Daoy (cell line): ENCODE measurements at places on chromosomes 13 and 19. TPM values are rescaled to one million over a fixed set of nuclear protein-coding genes. Genes with fewer than 3 reads are reported as not detected.
A peak's percentile ranks its signal among the peaks of the same experiment; 100 is the strongest.

DNA sequence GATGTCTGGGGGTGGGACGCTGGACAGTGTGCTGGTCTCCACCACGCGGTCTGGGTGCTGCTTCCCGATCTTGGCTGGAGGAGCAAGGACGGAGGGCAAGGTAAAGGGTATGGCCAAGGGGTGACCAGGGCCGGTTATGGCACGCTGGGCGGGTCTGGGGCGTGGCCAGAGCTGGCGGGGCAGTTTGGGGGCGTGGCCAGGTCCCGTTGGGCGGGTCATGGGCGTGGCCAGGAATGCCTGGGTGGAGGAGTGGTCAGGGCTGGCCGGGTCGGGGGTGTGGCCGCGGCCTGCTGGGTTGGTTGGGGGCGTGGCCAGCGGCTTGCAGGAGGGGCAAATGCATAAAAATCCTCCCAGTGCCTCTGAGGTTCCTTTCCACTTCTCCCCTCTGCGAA, 19.2 kb downstream of the GPX4 start:
- DNase-seq, result peak; percentile 88

GRCh38 chr19:31096062-31096830, 253.0 kb downstream of the TSHZ3 start:
- DNase-seq, result no peak

The CHST8 gene
- total RNA-seq, result 0.06 and 0.29 TPM in 2 replicates

- DNase-seq, result peak; percentile 48
Observed at GRCh38 chr19:8611391-8611876, 919 bp upstream of the ADAMTS10 start.

The IZUMO4 gene
- total RNA-seq, result not detected in 2 replicates

- DNase-seq, result no peak
Observed at GRCh38 chr19:10687518-10688288, 13.5 kb upstream of the QTRT1 start.

GRCh38 chr19:16338470-16339360, 14.1 kb downstream of the KLF2 start:
- DNase-seq, result peak; percentile 97

DNA sequence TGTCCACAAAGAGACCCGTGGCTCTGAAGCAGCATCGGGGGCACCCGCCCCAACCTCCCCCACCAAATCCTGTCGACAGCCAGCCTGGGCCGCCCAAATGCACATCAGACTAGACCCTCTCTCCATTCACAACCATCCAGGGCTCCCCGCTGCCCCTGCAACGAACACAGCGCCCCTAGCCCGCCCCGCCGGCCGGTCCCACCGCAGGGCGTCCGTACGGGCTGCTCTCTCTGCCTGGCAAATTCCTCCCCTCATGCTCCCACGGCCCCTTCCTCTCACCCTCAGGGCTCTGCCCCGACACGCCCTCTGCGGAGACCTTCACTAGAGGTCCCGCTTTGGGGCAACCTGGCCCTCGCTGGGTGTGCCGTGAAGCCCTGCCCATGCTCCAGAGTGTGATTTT, 7.1 kb downstream of the TCF3 start:
- DNase-seq, result no peak

GRCh38 chr19:14138576-14139265, 2.3 kb upstream of the ASF1B start:
- DNase-seq, result peak; percentile 65

DNA sequence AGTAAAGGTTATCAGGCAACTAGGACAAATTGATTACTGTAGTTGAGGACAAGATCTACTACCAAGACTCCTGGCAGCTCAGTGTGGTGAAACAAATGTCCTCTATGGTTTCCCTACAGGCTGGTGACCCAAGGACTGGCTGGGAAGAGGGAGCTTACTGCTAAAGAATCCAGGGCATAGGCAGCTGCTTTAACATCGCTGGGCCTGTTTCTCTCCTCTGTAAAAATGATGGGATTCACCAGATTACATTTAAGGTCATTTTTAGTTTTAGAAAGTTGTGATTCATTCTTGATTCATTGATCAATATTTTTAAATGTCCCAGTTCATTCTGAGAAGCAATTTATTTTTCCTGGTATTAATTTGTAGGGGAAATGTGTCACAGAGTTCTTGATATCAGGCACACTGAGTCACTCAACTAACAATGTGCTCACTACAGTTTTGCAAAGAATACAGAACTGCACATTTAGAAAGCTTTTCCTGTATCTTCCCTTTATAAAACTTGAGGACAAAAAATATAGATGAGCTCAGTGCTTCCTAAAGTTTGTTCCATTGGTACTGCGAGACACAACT, 19.6 kb upstream of the FAM124A start:
- no peak for DNase-seq

The GRK1 gene
- total RNA-seq, result not detected in 2 replicates

The GNG7 gene
- total RNA-seq, result 0.23 and 0.33 TPM in 2 replicates

The DOCK6 gene
- 2.9 and 4.3 TPM in 2 replicates for total RNA-seq

The APOC4 gene
- not detected in 2 replicates for total RNA-seq

DNA sequence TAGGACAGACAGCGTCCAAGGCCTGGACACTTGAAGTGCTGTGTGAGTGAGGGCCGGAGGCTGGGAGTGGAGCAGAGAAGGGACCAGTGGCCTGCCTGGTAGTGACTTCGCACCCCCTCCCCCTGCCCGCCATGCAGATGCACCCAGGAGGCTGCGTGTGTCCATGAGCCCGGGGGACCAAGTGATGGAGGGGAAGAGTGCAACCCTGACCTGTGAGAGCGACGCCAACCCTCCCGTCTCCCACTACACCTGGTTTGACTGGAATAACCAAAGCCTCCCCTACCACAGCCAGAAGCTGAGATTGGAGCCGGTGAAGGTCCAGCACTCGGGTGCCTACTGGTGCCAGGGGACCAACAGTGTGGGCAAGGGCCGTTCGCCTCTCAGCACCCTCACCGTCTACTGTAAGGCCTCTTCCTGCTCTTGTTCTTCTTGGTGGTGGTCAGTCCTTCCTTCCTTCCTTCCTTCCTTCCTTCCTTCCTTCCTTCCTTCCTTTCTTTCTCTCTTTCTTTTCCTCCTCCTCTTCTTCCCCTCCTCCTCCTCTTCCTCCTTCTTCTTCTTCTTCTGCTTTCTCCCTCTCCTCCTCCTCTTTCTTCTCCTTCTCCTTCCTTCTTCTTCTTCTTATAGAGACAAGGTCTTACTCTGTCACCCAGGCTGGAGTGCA, 6.0 kb upstream of the FFAR1 start:
- DNase-seq, result no peak

GRCh38 chr19:5191091-5191490, 149.5 kb downstream of the PTPRS start:
- peak; percentile 74 for DNase-seq

DNA sequence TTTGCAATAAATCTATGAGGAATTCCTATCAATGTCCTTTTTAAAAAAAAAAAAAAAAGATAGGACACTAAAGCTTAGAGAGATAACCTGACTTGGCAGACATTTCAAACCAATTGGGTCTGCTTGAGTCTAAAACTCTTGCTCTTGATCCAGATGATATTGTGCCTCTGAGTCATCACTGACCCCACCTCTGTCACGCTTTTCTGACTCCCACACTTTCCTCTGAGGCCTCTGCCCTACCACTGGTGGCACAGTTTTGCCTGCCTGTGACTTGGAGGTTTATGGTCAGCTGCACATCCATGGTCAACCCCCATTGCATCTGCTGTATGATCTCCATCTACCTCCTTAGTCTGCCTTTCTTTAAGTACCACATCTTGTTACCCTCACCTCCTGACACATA, 328.7 kb downstream of the SPRY2 start:
- peak; percentile 41 for DNase-seq

The FPR3 gene
- not detected in 2 replicates for total RNA-seq

The U2AF1L4 gene
- 9.6 and 16.7 TPM in 2 replicates for total RNA-seq

The SPACA4 gene
- not detected in 2 replicates for total RNA-seq

DNA sequence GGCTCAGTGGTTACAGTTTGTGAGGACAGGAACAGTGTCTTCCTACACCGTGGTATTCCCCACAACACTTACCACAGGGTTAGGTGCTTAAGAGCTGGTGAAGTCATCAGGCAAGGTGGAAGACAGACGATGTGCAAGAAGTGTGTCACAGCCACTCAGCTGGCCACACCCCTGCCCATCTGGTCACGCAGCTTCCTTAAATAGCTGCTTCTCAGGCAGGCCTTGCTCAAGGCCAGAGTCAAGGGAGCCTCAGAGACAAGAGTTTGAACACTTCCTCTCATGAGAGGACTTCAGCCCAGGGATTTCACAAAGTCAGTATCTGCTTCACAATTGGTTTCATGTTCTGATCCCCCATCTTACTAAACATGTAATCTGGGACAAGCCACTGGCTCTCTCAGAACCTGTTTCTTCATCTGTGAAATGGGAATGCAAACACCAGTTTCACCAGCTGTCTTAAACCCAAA, 80.3 kb upstream of the FRY start:
- peak; percentile 20 for DNase-seq

The ZNF813 gene
- total RNA-seq, result 4.4 and 8.0 TPM in 2 replicates

The ZNF284 gene
- 1.7 and 2.3 TPM in 2 replicates for total RNA-seq

The KIR3DL2 gene
- not detected in 2 replicates for total RNA-seq

DNA sequence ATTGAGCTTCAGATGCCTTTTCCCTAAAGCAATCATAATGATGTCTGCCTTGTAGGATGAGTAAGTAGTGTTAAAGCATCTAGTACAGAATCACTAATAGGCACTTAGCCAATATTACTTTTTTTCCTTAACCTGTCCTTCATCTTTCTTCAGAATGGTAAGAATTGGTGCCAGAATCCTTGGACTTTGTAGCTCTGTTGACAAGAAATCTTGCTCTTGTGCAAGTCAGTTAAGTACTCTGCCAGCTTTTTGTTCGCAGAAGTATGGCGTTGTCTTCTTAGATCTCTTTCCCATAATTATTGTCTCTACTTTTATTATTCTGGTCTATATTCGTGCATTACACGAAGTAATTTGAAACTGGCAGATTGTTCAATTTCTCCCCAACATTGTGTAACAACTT, 554.5 kb downstream of the PCDH9 start:
- no peak for DNase-seq

- DNase-seq, result no peak
Observed at GRCh38 chr19:10876459-10877240, 5.3 kb downstream of the CARM1 start.

DNA sequence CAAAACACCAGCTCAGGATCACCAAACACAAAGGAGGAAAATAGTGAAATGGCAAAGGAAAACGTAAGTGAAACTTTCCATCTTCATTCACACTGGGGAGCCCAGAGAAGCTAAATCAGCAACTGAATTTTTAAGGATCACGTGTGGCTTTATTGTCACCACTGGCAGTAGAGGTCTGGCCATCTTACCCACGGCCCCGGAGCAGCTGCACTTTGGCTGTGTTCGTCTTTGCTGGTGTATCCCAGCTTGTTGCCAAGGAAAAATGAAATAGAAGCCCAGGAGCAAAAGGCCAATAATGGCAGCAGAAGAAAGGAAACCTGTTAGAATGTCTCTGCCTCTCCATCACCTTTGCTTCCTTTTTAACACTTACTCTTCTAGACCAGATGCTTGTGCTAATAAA, 274.7 kb downstream of the FOXO1 start:
- no peak for DNase-seq

GRCh38 chr13:94666065-94666464, 46.3 kb downstream of the SOX21 start:
- no peak for DNase-seq

DNA sequence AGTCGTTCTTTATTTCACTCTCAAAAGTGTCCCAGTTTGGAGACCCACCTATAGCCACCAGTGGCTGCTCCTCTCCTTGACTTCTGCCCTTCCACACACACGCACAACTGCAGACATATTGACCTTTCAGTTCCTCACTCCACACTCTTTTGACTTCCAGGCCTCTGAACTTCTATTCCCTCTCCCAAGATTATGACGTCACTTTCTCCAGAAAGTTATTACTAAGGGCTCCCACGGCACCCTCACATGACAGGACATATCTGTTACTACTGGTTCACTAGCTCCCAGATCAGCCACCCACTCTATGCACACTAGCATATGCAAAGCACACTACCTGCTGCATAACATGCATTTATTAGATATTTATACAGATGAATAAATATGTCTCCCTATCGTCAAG, 45.9 kb downstream of the XPO4 start:
- no peak for DNase-seq

DNA sequence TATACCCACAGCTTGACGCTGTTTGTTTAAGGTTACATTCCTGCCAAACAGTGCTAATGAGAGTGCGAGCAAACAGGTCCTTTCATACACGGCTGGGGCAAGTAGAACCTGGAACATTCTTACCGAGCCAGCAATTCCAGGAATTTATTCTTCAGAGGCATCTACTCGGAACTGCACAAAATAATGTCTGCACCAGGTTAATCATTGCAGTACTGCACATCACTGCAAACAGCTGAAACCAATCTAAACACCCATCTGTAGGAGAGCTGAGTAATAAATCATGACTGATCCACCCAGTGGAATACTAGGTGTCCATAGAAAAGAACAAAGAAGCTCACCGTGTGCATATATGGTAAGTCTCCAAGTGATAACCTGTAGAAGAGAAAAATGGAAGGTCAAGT, 1.2 kb upstream of the ZNF579 start:
- DNase-seq, result no peak

The CYP4F8 gene
- not detected in 2 replicates for total RNA-seq

DNA sequence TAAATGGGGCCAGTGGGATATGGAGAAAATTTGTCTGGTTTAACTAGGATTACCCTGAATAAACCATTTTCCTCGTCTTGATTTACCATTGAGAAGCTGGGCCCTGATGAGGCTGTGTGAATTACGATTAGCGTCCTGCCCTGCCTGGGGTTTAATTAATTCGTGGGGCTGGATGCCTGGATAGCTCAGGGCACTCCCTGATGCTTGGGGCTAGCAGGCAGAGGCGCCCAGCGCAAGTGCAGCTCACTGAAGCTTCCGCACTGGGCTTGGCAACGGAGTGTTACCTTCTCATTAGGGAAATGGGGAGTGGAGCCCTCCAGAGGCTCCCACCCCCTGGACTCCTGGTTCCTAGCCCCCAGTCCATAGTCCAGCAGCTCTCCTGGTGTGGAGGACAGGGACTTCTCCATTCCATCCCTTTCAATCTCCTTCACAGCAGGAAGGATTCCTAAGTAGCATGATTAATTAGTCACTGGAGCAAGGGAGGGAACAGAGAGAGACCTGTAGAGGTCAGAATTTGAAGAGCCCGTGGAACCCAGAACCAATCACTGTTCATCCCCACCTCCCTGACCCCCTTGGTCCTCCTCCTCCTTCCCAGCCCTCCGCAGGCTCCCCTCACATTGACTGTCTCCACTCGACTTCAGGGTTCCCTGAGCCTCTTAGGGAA, 107.2 kb downstream of the UQCRFS1 start:
- no peak for DNase-seq
